ENCODE measurements at places on chromosomes 13 and 19. TPM values are rescaled to one million over a fixed set of nuclear protein-coding genes. Genes with fewer than 3 reads are reported as not detected.
A peak's percentile ranks its signal among the peaks of the same experiment; 100 is the strongest.

The CRB3 gene
- total RNA-seq, result 0.43 TPM

The ZNF730 gene
- 1.3 TPM for total RNA-seq

The ZNF225 gene
- 4.5 TPM for total RNA-seq

The ELF1 gene
- 43.6 TPM for total RNA-seq

The LILRB5 gene
- total RNA-seq, result not detected

The IGFL1 gene
- total RNA-seq, result not detected

The GPR183 gene
- 4.5 TPM for total RNA-seq

The C5AR2 gene
- not detected for total RNA-seq

The GYS1 gene
- total RNA-seq, result 43.2 TPM

The ZNF667 gene
- 0.97 TPM for total RNA-seq

The CCL25 gene
- not detected for total RNA-seq

The TNNT1 gene
- total RNA-seq, result under 0.01 TPM

DNA sequence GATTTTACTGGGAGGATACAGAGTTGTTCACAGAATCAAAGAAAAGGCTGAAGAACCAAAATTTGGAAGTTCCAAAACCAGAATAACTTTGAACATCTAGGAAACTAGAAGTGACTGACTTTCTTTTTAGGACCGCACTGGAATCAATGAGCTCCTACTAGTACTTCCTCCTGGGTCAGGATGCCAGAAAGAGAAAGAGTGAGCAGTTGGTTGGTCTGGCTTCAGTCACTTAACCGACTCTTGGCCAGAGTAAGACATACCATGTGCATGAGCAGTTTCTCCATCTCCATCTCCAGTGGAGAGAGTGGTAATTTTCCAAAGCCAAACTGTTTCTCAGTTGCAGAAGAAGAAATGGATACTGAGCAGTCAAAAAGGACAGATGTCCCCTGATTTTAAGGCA, 27.1 kb upstream of the MTUS2 start:
- peak; percentile 76 for DNase-seq

DNA sequence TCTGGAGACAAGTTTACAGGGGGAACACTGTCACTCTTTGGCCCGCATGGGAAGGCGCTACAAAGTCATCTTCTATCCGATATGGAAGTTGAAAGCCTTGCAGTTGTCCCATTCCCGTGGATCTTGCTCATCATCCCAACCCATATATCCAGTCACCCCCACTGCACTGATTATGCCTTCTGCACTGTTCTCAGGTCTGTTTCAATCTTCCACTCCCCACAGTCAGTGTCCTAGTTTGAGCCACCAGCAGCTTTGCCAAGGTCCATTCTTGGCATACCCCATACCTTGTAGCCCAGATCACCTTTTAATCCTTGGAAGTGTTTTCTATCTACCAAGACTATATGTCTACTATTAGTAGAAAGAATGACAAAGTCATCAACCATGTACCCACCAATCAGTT, 88.1 kb downstream of the MIPEP start:
- no peak for DNase-seq

- no peak for DNase-seq
These were observed 318.8 kb upstream of the DACH1 start for GRCh38 chr13:72185776-72186175.

DNA sequence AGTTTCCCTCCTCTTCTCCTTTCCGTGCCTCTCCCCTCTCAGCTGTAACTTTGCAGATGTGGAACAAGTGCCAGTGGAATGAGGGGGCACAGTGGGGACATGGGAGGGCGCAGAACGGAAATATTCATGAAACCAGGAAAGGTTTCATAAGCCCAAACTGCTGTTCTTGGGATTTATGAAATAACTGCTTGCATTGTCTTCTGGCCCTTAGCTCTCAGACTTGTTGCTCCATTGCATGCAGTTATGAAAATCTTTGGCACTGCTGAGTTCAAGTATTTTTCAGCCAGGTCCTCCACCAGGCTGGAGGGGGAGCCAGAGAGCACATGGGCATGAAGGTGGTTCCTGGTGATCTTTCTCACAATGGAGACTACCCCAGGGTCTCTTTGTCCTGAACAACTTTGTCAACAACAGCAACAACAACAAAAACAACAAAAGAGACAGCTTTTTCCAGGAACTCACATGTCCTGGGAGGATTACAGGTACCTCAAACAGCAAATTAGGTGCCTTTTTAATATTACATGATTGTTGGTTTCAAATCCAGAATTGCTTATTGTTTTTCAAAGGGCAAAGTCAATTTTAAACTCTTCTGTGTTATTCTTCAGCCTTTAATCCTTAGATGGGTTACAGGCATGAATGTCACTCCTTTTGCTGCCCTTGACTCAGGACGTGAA, 1.5 kb downstream of the RGCC start:
- peak; percentile 63 for DNase-seq

DNA sequence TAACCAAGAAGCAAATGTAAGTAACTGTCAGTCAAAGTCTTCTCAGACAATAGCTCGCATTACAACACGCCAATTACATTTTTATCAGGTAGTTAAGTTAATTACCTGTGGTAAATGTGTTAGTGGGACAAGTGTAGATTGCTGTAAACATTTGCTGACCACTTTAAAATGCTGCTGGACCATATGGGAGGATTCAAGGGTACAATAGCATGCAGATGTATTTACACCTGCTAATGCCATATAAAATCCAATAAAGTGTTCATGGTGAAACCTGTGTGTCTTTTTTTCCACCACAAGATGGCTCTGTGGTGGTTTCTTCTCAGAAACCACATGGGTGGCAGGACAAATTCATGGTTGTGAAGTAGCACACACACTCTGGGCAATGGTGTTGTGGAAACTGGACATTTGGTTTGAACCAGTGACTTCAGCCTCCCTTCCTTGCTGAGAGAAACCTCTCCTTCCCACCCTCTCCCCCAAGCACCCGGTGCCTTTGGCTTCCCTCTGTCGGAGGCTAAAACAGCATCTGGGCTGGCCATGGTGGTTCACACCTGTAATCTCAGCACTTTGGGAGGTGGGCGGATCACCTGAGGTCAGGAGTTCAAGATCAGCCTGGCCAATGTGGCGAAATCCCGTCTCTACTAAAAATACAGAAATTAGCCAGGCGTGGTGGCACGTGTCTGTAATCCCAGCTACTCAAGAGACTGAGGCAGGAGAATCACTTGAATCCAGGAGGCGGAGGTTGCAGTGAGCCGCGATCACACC, 18.1 kb upstream of the GTF3A start:
- peak; percentile 49 for DNase-seq

- DNase-seq, result no peak
These were observed 35.1 kb downstream of the HPN start for GRCh38 chr19:35076657-35077056.

GRCh38 chr19:7771072-7771471, 8.0 kb downstream of the CLEC4M start:
- DNase-seq, result no peak

- DNase-seq, result no peak
These were observed 246.6 kb downstream of the TSHZ3 start for GRCh38 chr19:31102674-31103073.

DNA sequence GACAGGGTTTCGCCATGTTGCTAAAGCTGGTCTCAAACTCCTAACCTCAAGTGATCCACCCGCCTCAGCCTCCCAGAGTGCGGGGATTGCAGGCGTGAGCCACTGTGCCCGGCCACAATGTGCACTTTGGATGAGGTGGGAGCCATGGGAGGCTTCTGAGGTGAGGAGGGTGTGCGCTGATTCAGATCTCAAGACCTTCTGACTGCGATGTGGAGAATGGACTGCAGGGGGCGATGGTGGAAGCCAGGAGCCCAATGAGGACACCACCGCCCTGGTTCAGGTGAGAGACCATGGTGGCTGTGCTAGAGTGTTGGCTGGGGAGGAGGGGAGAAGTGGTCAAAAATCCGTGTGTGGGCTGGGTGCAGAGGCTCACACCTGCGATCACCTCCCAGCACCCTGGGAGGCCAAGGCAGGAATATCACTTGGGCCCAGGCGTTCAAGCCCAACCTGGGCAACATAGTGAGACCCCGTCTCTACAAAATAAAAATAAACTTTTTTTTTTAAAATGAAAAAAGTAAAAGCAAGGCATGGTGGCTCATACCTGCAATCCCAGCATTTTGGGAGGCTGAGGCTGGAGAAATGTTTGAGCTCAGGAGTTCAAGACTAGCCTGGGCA, 5.6 kb downstream of the INAFM1 start:
- DNase-seq, result no peak

DNA sequence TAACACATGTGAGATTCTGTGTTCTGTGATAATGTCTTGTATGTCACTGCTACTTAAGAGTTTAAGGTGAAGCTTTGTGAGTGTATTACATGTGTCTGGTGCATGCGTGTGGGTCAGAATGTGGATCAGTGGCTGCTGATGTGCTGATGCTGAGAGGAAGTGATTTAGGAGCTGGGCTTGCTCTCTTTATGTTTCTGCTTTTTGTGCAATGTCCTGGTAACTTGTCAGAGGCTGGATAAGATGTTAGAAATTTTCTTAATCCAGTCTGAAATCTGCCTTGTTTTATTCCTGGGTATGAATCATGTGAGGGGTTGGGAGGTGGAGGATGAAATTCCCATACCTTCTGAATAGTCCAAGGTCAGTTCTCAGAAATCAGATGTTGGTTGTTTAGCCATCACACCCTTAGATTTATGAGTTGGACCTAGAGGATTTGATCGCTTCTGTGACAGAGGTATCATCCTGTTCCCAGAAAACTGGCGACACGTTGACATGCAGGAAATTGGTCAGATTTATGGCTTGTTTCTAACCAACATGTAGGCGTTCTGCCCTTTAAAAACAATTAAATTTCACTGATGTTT, 24.5 kb upstream of the CXCL17 start:
- peak; percentile 64 for DNase-seq

DNA sequence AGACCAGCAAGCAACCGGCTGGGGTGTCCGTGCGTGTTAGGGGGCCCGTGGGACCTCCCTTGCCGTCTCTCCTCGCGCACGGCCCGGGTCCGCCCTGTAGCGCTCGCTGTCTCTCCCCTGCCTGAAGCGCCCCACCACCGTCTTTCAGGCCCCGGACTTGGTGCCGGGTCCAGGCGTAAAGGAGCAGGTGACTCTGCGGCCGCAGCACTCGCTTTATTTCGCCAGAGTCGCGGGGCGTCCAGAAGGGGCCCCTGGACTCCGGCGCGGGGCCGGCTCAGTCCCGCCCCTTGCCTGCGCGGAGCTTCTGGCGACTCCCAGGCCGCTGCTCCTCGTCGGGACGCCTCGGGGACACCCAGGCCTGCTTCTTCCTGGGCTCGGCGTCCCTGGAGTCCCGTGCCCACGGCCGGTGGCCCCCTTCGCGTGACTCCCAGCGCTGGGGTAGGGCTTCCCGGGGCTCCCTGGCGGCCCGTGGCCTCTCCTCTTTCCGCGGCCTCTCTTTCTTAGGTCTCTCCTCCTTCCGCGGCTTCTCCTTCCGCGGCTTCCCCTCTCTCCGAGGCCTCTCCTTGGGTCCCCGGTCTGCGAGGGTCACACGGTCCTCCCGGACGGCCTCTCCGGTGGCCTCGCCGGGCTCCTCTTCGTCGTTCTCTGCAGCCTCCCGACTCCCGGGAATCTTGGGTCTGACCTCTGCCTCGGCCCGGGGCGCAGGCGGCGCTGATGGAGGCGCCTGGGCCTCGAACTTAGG, 3.1 kb downstream of the AMH start:
- DNase-seq, result no peak

DNA sequence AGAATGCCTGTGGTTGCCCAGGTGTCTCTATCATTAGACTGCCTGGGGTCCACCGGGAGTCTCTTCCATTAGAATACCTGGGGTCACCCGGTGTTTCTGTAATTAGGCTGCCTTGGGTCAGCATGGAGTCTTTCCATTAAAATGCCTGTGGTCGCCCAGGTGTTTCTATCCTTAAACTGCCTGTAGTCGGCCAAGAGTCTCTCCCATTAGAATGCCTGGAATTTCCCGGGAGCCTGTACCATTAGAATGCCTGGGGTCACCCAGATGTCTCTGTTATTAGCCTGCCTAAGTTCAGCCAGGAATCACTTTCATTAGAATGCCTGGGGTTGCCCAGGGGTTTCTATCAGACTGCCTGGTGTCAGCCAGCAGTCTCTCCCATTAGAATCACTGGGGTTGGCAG, 1492.8 kb downstream of the UQCRFS1 start:
- no peak for DNase-seq
